ENCODE measurements at places on chromosomes 11 and 22.

DNA sequence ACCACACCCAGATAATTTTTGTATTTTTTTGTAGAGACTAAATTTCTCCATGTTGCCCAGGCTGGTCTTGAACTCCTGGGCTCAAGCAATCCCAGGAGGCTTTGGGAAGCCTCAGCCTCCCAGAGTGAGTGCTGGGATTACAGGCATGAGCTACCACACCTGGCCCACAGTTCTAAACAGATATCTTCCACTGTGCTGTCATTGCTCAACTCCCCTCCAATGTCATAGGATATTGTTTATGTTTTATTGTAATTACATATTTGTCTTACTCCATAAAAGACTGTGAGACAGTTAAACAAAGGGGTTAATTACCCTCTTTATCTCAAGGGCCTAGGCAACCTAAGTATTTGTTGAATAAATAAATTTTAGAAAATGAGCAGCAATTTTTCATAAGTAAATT, 204.2 kb downstream of the GRM5 start:
- no peak for DNase-seq

DNA sequence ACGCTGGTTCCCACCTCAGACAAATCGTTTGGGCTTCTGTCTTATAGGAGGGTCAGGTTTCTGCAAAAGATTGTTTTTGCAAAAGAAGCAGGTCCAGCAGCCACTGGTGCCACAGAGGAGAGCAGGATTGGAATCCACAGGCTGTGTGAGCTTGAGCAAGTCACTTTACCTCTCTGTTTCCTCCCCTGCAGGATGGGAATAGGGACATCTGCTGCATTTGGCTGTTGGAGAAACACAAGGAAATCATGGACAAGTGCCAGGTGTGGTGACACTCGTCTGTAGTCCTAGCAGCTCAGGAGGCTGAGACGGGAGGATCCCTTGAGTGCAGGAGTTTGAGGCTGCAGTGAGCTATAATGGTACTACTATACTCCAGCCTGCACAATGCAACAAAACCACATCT, 422.6 kb downstream of the MN1 start:
- no peak for DNase-seq

GRCh38 chr11:73218106-73218829, at the start of gene P2RY2:
Gene P2RY2, plus strand, starts transcription at chr11:73218281. Its CDS starts 15,879 bp downstream, at chr11:73234160.
- no peak for DNase-seq

- DNase-seq, result no peak
These were observed 365.6 kb downstream of the OPCML start for GRCh38 chr11:133166662-133167061.

DNA sequence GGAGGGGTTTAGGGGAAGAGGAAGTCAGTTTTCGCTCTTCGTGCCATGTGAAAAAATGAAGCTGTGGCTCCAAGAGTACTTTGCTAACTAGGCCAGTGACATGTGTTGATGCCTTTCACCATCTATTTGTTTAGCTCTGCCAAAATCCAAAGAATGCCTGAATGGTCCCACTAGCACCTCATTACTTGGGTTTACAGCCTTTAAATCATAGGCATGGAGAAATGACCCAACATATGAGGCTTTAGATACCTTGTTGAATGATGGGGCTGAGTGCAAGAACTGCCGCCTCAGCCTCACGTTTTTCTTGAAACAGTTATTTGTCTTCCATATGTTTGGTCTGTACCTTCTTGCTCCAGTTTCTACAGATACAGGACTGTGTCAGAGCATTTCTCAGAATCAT, 8.3 kb downstream of the RBM4 start:
- DNase-seq, result no peak

- DNase-seq, result no peak
These were observed 25.7 kb upstream of the OAF start for GRCh38 chr11:120184946-120185705.

- DNase-seq, result no peak
These were observed 28.0 kb downstream of the YAP1 start for GRCh38 chr11:102138223-102138622.

DNA sequence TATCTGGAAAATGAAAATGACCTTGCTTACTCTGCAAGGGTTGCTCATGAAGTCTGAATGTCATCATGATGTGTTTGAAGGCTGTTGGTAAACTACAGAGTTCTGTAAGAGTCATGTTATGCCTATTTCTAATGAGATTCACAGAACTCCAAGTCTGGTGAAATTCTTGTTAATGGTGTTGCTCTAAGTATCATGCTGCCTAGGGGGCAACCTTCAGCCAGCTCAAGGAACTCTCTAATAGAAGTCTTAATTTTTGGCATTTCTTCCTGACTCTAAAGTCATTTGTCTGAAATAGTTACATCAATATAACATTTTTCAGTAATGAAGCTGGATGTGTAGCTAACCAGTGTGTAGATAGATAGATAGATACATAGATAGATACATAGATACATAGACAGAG, 302.8 kb downstream of the FAT3 start:
- no peak for DNase-seq

DNA sequence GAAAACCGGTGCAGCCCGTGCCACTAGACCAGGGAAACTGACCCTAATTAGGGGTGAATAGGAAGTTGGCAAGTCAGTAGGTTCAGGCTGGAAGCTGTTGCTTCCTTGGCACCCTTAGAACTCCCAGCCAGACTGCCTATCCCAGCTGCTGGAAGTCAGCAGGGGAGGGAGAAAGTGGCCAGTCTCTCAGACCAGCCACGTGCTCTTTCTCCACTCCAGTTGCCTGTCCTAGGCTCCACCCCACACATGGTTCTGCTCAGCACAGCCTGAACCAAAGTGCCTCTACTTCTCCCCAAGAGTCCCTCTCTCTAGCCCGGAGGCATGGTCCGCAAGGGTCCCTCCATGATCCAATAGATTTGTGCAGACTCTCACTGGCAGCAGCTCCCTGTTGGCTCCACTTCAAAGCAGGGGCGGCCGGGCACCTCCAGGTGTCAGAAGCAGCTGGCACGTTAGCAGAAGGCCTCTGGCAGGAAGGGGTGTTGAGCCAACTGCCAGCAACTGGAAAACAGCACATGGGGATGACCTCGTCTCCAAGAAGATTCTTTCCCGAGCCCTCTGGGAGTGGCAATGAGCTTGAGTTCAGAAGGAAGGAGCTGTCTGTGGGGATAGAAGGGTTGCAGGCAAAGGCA, 27.7 kb downstream of the ARFGAP2 start:
- DNase-seq, result no peak

GRCh38 chr11:27552341-27552740, 45.8 kb upstream of the LIN7C start:
- DNase-seq, result no peak

- DNase-seq, result no peak
These were observed 3.0 kb upstream of the NRGN start for GRCh38 chr11:124736736-124737135.

DNA sequence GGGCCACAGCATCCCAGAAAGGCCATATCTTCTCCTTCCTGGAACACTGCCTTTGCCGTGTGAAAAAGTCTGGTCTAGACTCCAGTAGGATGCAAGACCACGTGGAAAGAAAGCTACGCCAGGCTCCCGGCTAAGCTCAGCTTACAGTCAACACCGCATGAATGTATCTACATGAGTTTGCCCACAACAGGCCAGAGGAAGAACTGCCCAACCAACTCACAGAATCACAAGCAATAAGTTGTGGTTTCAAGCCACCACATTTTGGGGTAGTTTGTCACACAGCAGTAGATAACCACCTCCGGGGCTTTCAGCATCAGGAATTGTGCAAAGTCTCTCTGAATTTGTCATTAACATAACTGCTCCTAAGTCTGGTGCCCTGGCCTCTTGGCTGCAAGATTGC, 27.3 kb downstream of the HSPA8 start:
- no peak for DNase-seq

DNA sequence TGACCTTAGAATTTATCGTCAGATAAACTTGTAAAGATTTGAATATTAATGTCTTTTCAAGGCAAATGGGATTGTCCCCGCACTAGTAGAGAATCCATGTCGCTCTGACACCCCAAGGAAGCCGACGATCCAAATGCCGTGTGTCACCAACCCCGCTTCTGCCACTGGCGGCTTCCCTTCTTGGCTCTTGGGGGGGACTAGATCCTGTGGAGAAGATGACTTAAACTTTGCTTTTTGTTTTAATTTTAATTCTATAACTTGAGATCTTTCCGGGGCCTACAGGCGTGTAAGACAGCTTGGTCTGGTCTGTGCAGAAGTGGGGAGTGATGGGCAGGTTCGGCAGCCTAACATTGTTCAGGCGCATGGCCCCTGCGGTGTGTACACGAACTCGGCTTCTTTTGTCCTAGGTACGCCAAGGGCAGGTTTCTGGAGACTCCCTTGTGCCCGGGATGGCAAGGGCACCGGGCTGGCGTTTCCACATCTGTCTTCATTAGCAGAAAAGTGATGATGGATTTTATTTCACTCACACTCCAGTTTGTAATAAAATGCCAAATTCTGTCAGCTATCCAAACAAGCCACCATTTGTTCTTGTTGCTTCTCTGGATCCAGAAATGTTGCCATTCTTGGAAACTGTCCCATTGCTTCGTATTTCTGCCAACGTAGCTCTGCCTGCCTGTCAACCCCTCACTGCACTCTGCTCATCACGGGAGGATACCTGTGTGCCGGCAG, 6.7 kb downstream of the YDJC start:
- DNase-seq, result no peak

- DNase-seq, result no peak
These were observed 3.6 kb upstream of the TBC1D22A start for GRCh38 chr22:46758867-46759290.

GRCh38 chr11:14499560-14500180, at the start of gene COPB1:
Gene COPB1, minus strand, starts transcription at chr11:14499811. Its CDS starts 883 bp downstream, at chr11:14498928.
- DNase-seq, result peak; percentile 69

DNA sequence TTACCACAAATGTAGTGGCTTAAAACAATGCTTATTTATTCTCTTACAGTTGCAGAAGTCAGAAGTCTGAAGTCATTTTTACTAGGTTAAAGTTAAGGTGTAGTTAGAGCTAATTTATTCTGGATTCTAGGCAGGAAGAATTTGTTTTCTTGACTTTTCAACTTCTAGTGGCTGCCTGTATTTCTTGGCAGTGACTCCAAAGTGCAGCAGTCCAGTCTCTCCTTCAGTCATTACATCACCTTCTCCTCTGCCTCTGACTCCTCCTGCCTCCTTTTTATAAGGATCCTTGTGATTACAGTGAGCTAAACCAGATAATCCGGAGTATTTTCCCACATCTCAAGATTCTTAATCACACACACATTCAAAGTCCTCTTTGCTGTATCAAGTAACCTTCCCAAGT, 581.4 kb downstream of the KCNA4 start:
- no peak for DNase-seq

DNA sequence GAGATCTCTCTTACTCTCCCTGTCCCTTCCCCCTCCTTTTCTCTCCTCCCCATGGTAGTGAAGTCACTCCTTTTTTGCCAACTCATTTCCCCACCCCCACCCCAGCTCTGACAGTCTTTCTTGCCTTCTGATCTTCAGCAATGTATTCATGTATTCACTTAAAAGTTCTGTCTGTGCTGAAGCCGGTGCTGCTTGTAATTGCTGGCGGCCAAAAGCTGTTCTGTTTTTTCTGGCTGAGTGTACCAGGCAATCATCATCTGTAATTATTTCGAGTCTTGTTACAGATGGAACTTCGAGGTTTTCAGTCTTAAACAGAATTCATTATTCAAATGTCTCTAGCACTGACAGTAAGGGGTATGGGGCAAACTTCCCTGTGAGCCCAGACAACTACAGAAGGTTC, 99.5 kb downstream of the SPATA19 start:
- no peak for DNase-seq
